ENCODE measurements at places on chromosomes 2 and 18.

DNA sequence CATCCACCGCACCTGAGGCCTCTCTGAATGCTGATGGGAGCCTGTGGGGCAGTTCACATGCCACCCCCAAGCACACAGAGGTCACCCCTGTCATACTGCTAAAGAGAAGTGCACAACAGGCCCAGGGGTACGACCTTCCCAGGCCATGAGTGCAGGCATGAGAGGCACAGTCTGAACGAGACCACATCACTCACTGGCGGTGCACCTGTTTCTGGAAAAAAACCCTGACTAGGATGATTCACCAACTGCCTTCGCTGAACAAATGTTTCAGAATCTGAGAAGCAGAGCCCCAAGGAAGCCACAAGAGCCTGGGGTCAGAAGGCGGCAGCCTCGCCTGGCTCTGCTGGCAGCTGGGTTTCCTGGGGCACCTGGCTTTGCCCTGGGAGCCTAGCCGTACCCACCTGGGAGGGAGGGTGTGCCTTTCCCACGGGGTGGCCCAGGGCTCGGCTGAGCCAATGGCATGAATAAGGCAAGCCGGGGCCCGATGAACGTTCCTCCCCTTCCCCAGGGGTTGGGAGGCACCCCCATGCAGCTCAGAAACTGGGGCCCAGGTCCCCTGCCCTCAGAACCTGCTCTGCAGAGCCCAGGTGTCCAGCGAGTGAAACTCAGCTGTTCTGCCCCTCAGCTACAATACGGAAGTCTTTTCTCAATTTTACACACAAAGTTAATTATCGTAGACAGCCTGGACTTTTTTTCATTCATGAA lies 73.8 kb downstream of the HDAC4 start:
- DNase-seq = peak; percentile 60

DNA sequence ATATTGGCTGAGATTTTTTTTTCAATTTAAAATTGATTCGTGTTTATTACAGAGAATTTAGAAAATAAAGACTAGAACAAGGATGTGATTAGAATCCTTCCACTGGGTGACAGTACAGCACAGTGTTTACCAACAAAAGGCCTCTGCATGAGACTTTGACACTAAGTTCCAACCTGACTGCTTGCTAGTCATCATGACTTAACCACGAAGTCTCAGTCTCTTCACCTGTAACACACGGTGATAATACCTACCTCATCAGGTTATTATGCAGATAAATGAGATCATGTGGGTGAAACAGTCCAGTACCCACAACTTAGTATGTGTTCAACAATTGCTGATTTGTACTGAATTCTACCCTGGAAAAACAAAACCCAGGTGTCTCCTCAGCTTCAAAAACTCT lies 151.2 kb downstream of the STK39 start:
- DNase-seq = no peak

DNA sequence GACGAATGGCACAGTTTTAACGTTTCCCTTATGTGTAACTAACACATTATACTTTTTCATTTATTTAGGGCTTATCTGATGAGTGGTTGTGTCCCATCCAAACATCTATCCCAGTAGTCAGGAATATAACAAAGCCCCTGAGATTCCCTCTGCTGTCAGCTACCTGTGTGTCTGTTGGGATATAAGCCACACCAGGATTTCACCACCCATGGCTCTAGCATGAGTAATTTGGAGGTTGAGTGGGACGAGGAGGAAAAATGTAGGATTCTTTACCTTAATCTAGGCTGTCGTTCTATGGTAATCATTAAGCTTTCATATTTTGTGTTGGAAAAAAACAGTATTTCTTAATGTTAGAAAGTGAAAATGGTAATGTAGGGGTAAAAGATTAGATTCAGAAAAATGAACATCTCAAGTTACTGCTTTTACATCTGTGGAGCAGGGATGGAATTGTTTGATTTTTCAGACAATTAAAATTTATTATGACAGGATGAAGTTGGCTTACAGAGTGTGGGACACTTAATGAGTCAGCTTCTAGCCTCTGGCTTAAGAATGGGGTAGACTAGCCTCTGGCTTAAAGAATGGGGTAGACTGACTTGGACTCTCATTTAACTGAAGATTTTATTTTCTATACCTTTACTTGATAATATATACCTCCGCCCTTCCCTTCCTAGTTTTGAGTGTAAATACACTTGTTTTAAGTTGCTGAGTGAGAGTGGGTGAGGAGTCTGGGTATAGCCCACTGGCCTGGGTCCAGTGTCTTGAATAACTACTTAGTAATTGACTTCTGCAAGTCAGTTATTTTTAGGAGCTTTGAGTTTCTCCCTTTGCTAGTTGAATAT lies 88.5 kb upstream of the RANBP2 start:
- DNase-seq = no peak

DNA sequence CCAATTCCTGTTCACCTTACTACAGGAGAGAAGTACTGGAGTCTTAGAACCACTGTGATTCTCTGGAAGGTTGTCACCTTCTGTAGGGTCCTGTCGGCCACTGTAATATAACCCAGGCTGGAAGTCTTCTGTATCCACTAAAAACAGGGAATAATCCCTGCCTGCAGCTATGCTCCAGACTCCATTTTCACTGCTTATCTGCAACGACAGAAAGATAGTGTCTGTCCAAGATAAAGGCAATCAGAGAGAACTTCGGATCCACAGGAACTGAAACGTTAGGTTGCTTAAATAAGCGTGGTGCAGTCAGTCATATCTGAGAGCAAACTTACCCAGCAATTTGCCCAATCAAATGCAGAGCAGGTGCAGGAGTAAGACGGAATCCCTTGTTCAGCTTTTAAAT lies 34.2 kb downstream of the ALS2 start:
- DNase-seq = no peak

GRCh38 chr2:231110551-231110950 lies 14.3 kb downstream of the HTR2B start:
- no peak for DNase-seq

DNA sequence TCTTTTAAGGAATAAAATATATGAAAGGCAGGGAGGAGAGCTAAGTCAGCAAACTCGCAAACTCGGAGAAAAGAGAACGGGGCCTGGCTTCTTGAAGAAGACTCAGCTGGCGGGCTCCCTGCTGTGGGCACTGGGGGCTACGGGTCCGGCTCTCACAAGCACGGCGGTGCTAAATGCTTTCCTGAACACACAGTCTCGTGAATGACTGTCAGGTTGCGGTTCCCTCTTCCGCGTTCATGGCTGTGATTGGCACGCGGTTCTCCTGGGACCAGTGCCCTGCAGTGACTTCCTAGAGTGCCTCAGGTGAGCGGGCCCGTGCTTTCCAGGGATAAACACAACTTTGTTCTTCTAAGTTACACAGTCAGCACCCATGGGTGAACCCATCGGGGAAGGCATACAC lies 208.4 kb downstream of the HDAC4 start:
- DNase-seq = peak; percentile 72

GRCh38 chr2:237065071-237065377 lies 20.7 kb upstream of the COPS8 start:
- DNase-seq = no peak

DNA sequence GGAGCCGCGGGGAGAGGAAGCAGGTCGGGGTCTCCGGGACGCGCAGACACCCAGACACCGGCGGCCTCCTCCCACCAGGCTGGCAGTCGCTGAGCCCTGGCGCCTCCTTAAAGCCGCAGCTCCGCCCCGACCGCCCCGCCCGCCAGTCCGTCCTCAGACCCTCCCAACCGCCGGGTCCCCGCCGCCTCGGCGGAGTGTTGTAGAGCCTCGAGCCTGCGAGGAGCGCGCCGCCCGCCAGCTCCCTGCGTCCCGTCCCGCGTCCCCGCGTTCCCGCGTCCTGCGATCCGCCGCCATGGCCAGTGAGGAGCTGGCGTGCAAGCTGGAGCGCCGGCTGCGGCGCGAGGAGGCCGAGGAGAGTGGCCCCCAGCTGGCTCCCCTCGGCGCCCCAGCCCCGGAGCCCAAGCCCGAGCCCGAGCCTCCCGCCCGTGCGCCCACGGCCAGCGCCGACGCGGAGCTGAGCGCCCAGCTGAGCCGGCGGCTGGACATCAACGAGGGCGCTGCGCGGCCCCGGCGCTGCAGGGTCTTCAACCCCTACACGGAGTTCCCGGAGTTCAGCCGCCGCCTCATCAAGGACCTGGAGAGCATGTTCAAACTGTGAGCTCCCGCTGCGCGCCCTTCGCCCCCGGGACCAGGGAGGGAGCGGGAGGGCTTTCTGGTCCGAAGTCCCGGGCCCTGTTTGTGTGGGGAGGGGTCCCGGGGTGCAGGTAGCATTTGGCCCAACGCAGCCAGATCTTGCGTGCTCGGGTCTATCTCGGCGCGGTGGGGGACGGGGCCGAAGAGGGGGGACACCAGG lies at the start of gene EFHD1:
Gene EFHD1 (plus strand): TSS at position 192 of the 793 bp plus-strand sequence. CDS start 101 bp downstream, at position 293.
- peak; percentile 90 for DNase-seq

DNA sequence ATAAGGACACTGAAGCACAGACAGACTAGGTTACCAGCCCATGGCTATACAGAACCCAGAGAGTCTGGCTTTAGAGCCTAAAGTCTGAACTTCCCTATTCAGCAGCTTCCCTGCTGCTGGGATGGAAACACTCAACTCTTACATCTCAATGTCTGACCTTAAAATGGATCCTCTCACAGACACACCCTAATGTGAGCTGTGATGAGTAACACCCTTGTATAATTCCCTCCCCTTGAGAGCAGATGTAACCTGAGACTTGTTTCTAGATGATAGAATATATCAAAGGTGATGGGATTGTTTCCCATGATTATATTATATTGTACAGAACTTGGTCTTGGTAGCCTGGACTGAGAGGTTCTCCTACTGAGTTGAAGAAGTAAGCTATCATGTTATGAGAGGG lies 577.1 kb upstream of the KLHL29 start:
- no peak for DNase-seq

DNA sequence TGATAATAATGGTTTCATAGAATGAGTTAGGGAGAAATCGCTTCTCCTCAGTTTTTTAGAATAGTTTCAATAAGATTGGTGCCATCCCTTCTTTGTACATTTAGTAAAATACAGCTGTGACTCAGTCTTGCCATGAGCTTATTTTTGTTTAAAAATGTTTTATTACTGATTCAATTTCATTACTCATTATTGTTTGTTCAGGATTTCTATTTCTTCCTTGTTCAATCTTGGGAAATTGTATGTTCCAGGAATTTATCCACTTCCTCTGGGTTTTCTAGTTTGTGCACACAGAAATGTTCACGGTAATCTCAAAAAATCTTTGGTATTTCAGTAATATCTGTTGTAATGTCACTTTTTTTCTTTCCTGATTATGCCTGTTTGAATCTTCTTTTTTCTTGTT lies 371.5 kb upstream of the SETBP1 start:
- no peak for DNase-seq

GRCh38 chr2:114010001-114010400 lies 120.1 kb downstream of the ACTR3 start:
- no peak for DNase-seq

- DNase-seq = no peak
Measured at GRCh38 chr2:128202791-128203190, 111.8 kb downstream of the UGGT1 start.

DNA sequence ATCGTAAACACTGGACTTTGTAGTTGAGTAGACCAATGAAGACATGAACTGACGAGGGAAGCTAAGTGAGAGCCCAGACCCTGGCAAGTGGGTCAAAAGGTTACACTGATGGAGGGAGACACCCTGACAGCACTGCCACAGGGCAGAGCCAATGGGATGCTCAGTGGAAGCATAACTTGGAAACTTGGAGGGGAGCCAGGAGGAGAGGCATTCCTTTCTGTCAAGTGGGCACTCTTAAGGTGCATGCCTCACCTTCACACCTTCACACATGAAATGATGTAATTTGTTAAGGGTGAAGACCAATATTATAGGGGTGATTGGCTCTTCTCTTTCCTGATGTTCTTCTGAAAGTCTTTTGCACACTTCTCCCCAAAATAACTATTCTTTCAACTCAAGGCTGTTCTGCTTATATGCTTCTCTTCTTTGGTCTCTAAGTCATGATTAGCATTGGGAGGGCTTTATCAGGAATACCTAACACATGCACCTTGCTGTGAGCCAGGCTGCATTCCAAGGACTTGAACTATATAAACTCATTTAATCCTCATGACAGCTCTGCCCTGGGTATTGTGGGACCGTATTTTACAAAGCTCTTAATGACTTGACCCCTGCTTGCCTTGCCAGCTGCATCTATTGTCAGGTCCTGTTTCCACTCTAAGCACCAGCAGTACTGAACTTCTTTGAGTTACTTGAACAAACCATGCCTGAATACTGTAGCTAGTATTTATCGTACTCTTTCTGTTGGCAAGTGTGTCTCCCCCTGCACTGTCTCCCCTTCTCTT lies 19.0 kb downstream of the RPL37A start:
- DNase-seq = no peak

DNA sequence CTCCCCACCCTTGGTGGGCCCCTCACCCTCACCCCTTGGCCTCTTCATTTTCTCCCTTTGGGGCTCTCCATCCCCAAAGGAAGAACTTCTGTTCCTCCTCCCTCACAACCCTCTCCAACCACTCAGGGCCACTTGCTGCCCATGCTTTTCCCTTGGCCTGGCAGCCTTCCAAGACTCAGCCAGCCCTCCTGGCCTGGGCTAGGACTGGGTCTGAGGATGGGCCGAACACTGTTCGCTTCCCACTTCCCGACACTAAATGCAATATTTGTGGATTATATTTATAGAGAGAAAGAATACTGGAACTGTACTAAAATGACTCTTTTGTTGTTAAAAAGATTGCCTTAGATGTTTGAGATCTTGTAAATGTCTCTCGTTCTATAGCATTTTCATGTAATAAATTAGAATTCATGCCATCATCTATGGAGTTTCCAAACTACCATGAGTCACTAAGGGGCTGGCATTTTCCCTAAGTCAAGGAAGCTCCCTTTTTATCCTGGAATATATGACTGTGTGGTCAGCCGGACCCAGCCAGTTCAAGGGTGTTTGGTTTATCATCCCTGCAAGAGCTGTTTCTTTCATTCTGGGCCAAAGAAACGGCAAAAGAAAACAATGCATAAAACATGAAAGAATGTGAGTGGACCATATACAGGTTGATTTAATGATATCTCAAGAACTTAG lies 3.8 kb downstream of the CXCR2 start:
- DNase-seq = no peak

Measured in suprapubic skin (tissue), 4 donors.